ENCODE measurements at places on chromosomes 3 and 15. TPM values are rescaled to one million over a fixed set of nuclear protein-coding genes. Genes with fewer than 3 reads are reported as not detected.
A peak's percentile ranks its signal among the peaks of the same experiment; 100 is the strongest.

The SEMA3B gene
- total RNA-seq, result 25.6 TPM

The MSL2 gene
- total RNA-seq, result 36.1 TPM

- no peaks in the 10 kb centered on the region for H3K36me3 ChIP-seq
- no peak for DNase-seq
- H3K27ac ChIP-seq, result no peak overlapping the region
- no peak overlapping the region for H3K4me3 ChIP-seq
- H3K27me3 ChIP-seq, result no peaks in the 10 kb centered on the region
Observed at GRCh38 chr3:144394032-144394431, 422.4 kb downstream of the DIPK2A start.

DNA sequence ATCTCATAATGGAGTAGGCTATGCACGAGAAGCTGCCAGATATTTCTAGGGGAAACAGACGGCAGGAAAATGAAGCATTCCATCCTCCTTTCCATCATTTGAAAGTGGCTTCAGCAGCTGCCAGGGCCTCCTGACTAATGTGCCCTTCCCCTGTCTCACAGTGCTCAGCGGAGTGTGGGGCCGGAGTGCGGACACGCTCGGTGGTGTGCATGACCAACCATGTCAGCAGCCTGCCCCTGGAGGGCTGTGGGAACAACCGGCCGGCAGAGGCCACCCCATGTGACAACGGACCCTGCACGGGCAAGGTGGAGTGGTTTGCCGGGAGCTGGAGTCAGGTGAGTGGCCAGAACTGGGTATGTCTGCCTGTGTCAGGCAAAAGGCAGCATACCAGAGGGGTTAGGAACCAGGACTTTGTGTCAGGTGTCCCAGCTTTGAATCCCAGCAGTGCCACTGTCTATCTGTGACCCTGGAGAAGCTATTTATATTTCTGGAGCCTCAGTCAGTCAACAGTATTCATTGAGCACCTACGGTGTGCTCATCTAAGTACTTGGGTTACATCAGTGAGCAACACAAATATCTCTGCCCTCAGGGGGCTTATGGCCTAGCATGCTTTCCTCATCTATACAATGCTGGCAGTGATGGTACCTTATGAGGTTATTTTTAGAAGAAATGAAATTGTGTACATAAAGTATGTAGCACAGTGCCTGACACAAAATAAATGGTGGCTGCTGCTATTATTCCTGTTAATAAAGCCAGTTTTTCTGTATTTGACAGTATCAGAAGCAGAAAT is 52.4 kb upstream of the NR2E3 start:
- H3K4me3 ChIP-seq, result no peak overlapping the region
- peaks cover 6% of the 10 kb centered on the region for H3K4me1 ChIP-seq
- DNase-seq, result peak; percentile 81
- H3K27me3 ChIP-seq, result no peaks in the 10 kb centered on the region
- H3K36me3 ChIP-seq, result no peaks in the 10 kb centered on the region

- H3K36me3 ChIP-seq, result no peaks in the 10 kb centered on the region
- peaks cover 12% of the 10 kb centered on the region for H3K4me1 ChIP-seq
- no peaks in the 10 kb centered on the region for H3K27me3 ChIP-seq
- H3K27ac ChIP-seq, result no peak overlapping the region
- no peak overlapping the region for H3K4me3 ChIP-seq
- DNase-seq, result peak; percentile 56
Observed at GRCh38 chr3:72738752-72739530, 109.3 kb downstream of the SHQ1 start.

DNA sequence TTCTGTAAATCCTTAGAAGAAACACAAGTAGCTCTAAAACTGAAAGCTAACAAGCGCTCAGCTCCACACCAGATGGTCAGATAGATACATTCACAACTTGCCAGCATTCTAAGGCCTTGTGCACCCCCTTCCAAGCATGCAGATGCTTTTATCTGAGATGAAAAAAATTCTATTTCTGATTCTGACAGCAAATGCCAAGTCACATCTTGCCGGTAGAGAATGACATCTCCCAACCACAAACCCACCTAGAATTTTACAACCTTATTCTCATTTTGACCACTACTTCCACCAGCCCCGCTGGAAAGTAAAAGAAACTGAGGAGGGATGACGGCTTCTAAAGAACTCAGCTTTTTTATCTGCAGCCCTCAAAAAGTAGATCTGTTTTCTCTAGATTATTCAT is 57.7 kb downstream of the SUMF1 start:
- H3K27me3 ChIP-seq, result no peaks in the 10 kb centered on the region
- H3K36me3 ChIP-seq, result no peaks in the 10 kb centered on the region
- no peaks in the 10 kb centered on the region for H3K4me1 ChIP-seq
- no peak for DNase-seq
- no peak overlapping the region for H3K27ac ChIP-seq
- H3K4me3 ChIP-seq, result no peak overlapping the region

DNA sequence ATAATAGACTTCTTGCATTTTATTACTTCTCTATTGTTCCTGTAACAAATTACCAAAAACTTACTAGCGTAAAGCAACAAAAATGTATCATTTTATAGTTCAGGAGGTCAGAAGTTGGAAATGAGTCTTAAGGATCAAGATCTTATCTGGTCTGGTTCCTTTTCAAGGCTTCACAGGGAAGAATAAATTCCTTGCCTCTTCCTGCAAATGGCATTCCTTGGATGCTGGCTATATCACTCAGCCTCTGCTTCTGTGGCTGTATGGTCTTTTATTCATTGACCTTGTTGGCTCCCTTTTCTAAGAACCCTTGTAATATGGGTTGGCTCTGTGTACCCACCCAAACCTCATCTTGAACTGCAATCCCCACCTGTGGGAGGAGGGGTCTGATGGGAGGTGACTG is 478.4 kb upstream of the THBS1 start:
- H3K27me3 ChIP-seq, result no peaks in the 10 kb centered on the region
- no peak overlapping the region for H3K27ac ChIP-seq
- no peaks in the 10 kb centered on the region for H3K4me1 ChIP-seq
- no peak overlapping the region for H3K4me3 ChIP-seq
- H3K36me3 ChIP-seq, result no peaks in the 10 kb centered on the region
- DNase-seq, result no peak

GRCh38 chr15:72368899-72369298 is 6.9 kb downstream of the HEXA start:
- H3K27me3 ChIP-seq, result no peaks in the 10 kb centered on the region
- no peak overlapping the region for H3K4me3 ChIP-seq
- no peaks in the 10 kb centered on the region for H3K36me3 ChIP-seq
- DNase-seq, result peak; percentile 55

DNA sequence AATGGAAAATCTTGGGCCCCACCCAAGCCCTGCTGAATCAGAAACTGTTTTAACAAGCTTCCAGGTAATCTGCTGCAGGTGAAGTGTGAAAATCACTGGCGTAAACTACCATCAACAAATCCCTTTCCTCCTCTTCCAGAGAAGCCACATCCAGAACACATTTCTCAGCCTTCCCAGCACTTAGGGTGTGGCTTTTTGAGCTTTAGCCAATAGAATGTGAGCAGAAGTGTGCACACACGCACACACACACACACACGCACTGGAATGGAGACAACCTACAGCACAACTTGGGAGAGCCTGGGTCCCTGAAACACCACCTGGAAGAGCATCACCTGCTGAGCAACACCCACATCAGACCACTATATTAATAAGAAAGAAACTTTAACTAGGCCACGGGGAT is 98.6 kb downstream of the OSBPL10 start:
- no peaks in the 10 kb centered on the region for H3K27me3 ChIP-seq
- no peak for DNase-seq
- no peak overlapping the region for H3K4me3 ChIP-seq
- no peaks in the 10 kb centered on the region for H3K36me3 ChIP-seq
- no peak overlapping the region for H3K27ac ChIP-seq
